ENCODE measurements at places on chromosomes 5 and 9.

GRCh38 chr9:38108326-38108725 lies 39.3 kb upstream of the SHB start:
- DNase-seq: no peak

DNA sequence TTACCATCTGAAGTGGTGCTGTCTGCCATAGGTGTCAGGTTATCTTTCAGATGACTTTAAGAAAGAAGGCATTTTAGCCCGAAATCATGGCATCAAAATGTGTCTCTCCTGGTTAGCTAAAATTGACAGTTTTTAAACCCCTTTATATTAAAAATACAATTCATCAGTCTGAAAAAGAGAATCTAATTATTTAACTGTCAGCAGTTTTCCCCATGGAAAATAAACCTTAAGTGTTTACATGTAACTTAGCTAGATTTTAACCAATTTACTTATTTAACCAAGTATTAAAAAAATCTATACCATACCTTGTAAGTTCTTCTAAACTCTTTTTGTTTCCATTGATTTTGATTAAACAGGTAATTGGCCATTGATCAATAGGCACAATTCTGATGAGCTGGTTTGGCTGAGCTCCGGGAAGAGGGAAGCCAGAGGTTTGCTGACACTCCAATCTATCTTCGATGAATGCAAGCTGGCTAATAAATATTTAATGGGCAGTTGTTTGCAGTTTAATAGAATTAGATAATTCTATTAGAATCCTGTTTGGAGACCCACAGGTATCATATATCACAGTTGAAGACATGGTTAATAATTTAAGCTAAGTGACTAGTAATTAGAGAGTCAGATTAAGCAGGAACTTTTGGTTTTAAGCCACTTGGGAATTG lies 114.0 kb downstream of the MAT2B start:
- DNase-seq: no peak

- no peak for DNase-seq
Observed at GRCh38 chr9:16825331-16825725, 45.1 kb downstream of the BNC2 start.

DNA sequence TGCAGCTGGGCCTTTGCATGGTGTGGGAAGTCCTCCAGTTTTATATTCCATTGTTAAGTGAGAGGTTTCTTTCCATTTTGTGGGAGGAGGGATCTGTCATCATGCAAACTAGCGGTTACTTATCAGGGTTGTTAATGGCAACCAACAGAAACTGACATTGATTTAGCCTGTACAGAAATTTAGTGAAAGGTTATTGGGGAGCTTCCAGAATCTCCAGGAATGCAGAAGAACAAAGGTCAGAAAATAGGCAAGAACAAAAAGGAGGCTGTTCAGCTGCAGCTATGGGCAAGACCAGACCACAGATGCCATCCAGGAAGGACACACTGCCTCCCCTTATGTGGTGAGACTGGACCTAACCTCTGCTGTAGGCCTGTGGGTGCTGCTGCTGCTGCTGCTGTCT lies 395.8 kb downstream of the KDM4C start:
- no peak for DNase-seq

DNA sequence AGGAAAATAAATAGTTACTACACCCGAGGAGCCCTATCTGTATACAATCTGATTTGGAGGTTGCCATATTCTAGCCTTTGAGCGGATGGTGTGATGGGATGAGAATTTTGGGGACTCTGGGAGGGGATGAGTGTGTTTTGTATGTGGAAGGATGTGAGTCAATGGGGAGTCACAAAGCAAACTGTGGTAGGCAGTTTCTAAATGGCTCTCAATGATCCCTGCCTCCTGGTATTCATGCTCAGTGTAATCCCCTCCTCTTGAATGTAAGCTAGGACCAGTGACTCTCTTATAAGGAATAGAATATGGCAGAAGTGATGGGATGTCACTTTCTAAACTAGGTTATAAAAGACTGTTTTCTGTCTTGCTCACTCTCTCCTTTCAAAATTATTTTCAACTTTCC lies 205.7 kb upstream of the RIOK2 start:
- no peak for DNase-seq

GRCh38 chr9:6552498-6553121 lies 92.9 kb downstream of the GLDC start:
- DNase-seq: no peak

- no peak for DNase-seq
Observed at GRCh38 chr9:83027153-83027891, 35.6 kb downstream of the RASEF start.

GRCh38 chr5:95743877-95744276 lies 12.7 kb downstream of the RHOBTB3 start:
- no peak for DNase-seq

- no peak for DNase-seq
Observed at GRCh38 chr5:151001436-151001835, 19.0 kb upstream of the GPX3 start.

Data from natural killer cell treated with Interleukin-12 subunit alpha and Interleukin-12 subunit beta and Interleukin-15 and Interleukin-18, amount 100 ng/mL, for 72 hours (primary cell).